ENCODE measurements at places on chromosomes 4 and X.

DNA sequence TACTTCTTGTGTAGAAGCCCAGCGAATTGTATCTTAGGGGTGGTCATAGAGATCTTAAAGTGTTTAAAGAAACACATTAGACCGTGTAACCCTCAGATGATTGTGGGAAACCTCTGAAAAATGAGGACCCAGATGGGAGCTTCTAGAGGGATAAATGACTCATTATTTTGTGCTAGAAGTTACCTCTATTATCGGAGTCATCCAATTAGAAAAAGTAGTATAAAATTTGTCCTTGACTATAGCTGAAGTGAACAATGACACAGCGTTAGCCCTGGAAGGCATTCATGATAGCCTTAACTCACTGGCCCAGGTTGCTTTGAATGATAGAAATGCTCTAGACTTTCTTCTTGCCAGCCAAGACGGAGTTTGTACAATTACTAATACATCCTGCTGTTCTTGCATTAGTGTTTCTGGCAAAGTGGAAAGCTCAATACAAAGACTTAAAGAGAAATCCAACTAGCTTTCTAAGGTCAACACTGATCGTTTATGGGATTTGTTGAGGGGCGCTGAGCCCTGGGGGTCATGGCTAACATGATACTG lies 178.9 kb upstream of the VEGFC start:
- DNase-seq = no peak

DNA sequence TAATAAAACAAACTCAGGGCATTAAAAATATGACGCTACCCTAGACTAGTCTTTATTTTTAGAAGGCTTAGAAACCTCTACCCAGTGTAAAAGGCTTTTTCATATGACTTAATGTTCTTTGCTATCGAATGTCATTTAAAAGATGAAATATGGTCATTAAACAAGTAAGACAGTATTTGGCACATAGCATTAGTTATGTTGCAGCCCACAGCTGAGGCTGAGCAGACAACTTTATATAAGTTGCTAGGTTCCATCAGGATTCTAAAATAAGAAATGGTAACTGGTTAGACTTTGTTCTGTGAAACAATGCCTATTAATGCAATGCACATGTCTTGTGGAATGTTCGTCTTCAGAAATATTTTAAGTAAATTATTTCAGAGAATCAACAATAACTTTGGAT lies 10.4 kb upstream of the PRSS12 start:
- no peak for DNase-seq

- DNase-seq = no peak
These were observed 39.3 kb upstream of the IQSEC2 start for GRCh38 chrX:53320543-53321229.

DNA sequence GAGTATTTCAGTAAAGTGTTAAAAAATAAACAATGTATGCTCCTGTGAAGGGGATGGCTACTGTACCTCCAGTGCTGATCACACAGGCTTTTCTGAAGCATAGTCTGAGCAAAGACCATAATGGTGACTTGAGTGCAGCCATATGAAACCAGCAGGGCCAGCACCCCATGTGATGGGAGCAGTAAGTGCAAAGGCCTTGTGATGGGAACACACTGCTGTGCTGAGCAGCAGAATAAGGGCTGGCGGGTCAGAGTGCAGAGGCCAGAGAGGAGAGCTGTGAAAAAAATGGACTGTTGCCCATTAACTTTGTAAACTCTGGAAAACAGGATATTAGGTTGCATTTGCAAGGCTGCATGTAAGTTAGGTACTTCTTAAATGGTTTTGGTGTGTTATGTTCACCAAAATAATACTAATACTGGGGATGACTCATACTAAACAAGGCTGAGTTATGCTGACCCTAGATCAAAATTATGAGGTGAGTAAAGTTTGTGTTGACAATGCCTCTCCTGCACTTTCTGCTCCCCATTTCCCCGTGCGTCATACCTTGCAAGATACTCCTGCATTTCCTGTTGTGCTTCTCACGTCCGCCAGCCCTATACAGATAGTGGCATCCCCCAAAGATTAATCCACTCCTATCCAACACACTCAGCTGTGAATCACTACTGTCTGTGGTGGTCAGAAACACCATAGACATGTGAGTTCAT lies 67.0 kb upstream of the FAM9A start:
- no peak for DNase-seq

DNA sequence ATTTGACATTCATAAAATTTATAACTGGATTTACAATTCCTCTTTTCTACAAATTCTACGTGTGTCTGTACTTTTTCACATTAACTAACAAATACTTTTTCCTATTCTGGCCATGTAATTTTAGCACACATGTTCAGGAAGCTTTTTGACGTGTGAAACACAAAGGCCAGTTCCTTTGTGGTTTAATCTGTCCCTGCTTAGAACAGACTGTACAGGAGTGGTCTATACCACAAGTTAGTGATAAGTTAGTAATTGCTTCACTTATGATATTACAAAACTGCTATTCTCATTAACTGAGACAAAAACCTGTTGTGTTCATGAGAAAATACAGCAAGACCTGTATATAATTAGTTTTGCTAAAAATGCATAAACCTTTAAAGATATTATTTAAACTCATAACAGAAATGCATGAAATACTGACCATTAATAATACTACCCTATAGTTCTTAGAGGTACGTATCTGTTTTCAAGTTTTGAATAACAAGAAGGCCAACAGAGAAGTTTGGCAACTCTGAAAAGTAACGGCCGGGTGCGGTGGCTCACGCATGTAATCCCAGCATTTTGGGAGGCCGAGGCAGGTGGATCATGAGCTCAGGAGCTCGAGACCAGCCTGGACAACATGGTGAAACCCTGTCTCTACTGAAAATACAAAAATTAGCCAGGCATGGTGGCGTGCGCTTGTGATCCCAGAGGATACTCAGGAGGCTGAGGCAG lies 13.7 kb upstream of the AREG start:
- DNase-seq = no peak

- DNase-seq = no peak
These were observed 269.9 kb downstream of the CBLL2 start for GRCh38 chrX:22542641-22543040.

- no peak for DNase-seq
These were observed 52.6 kb downstream of the FNIP2 start for GRCh38 chr4:158821228-158821971.

DNA sequence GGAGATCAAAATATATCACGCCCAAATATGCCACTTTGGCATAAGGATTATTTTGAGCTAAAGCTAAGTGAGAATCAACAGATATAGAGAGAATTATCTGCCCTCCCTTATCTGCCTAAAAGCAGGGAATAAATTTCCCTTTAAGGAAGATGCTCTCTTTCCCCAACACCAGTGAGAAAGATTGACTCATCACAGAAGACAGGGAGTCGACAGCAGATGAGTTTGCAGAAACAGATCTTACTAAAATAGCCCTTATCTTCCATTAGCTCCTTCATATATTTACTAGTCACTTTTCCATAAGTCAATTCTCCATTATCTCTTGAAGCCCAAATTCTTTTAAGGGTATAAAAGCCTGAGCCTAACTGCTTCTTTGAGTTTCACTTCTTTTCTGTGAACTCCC lies 156.6 kb downstream of the CAMK2D start:
- no peak for DNase-seq

GRCh38 chr4:142126890-142127497 lies 490.6 kb downstream of the IL15 start:
- peak; percentile 76 for DNase-seq

GRCh38 chr4:20983763-20984575 lies 283.7 kb downstream of the PACRGL start:
- DNase-seq = no peak

GRCh38 chrX:46796574-46797191 lies 37.8 kb upstream of the SLC9A7 start:
- peak; percentile 88 for DNase-seq

DNA sequence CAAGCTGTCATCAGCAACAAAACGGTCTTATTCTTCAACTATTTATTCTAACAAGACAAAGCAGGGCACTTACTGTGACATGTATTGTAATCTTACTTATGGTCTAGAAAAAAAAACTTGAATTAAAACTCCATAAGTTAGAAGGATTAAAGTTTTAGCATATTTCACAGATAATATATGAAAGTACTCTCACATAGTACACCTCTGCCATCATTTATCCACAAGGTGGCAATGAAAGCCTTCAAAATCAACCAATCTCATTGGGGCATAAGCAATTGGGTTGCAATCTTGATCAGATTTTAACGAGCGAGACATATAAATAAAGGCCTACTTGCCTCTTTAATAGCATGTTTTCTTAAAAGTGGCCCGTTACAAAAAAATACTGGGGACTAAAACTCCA lies 1382.9 kb downstream of the FAM133A start:
- DNase-seq = no peak

DNA sequence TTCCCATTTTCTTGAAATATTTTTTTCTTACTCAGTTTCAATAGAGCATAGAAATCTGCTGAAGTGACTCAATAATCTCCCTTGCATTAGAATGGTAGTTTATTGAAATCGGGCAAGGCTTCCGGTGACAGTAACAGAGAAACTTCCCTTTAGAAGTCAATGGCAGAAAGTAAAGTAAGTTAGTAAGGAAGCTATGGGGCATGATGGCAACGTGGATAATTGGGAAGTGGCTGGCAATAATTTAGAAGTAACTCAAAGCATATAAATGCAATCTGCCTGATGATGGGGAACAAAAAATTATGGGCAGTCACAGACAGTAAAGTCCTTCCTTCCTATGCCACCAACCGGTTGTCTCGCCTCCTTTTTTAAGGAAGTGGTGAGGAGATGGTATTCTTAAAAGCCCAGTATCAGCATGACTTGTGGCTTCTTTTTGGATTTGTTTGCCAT lies 7.6 kb downstream of the CYBB start:
- DNase-seq = no peak

- DNase-seq = no peak
These were observed 32.2 kb downstream of the EDNRA start for GRCh38 chr4:147513091-147513490.

- no peak for DNase-seq
These were observed 3.4 kb upstream of the INTU start for GRCh38 chr4:127629371-127629770.

DNA sequence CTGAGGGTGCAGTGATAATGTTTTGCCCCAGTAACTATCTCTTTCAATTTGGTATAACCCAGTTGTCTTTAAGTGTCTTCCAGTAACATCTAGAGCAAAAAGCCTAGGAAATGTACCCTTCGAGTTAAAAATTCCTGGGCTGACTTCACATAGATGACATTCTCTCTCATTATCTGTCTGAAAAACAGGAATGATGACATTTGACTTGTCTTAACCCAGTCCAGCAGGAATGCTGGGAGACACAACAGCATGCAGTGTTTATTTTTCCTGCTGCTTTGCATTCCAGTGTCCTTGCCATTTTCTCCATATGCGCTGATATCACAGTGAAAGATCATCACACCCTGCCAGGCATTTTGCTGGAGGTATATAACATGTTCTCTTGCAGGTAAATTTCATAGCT lies 130.0 kb downstream of the SOWAHB start:
- DNase-seq = no peak

DNA sequence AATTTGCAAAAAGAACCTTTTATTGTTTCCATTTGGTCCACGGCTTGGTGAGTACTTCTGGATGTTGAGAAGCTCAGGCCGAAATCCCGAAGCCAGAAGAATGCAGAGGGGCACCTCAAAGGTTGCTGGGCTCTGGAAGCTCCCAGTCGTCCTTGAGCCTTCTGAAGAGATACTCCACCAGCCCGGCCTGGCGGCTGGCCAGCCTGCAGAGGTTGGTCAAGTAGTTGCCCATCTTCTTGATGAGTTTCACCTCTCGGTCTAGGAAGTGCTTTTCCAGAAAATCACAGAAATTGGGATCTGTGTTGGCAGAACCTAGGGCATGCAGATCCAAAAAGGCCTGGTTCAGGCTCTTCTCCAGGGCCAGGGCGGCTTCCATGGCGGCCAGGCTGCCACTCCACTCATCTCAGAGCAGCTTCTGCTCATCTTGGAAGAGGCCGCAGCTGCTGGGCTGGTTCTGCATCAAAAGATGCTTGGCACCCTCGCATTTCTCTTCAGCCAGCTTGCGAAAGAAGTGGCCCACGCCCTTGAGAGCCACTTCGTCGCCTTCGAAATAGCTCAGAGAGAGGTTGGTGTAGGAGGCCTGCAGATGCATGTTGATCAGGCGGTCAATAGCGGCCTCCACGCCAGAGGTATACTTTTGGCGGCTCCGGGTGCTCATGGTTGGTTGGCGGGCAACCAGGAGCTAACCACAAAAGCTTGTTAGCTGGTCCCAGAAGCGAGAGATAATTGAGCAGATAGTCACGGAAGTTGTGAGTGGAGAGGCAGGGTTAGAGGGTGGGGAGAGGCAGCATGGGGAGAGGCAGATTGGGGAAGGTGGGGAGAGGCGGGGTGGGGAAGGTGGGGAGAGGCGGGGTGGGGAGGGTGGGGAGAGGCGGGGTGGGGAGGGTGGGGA lies 76.5 kb upstream of the TSPAN7 start:
- DNase-seq = peak; percentile 14

DNA sequence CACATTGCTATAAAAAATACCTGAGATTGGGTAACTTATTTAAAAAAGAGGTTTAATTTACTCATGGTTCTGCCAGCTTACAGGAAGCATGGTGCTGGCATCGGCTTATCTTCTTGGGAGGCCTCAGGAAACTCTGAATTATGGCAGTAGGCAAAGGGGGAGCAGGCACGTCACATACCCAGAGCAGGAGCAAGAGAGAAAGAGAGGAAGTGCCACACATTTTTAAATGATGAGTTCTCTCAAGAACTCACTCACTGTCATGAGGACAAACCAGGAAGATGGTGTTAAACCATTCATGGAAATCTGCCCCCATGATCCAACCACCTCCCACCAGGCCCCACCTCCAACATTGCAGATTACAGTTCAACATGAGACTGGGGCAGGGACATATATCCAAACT lies 10.0 kb upstream of the AFF1 start:
- DNase-seq = no peak

DNA sequence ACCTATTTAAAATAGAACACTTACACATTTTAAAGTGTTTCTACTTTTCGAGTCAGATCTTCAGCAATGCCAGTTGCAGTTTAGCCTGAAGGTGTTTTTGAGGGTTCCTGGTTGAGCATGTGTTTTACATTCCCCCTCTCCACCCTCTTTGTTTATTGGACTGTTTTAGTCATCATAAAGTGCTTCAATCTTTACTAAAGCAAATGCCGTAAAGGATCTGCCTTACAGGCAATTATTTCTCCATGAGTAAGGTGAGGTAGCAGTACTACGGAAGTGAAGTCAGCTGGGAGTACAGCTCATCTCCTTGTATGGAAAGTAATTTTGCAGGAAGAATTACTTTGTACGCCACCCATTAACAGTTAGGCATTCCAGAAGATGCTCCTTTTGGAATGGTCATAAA lies 36.9 kb downstream of the PDLIM5 start:
- DNase-seq = no peak

GRCh38 chr4:77431546-77431945 lies 174.1 kb upstream of the CXCL13 start:
- DNase-seq = no peak

- no peak for DNase-seq
These were observed 5.8 kb upstream of the CXCL8 start for GRCh38 chr4:73734530-73735001.

- no peak for DNase-seq
These were observed 31.8 kb downstream of the ANXA10 start for GRCh38 chr4:168124008-168124641.
